Stimulated activated CD8-positive, alpha-beta memory T cell treated with anti-CD3 and anti-CD28 coated beads, Interleukin-4, amount 100 ng/mL, for 1 hour (primary cell): ENCODE measurements at places on chromosomes 11 and 22.
A peak's percentile ranks its signal among the peaks of the same experiment; 100 is the strongest.

DNA sequence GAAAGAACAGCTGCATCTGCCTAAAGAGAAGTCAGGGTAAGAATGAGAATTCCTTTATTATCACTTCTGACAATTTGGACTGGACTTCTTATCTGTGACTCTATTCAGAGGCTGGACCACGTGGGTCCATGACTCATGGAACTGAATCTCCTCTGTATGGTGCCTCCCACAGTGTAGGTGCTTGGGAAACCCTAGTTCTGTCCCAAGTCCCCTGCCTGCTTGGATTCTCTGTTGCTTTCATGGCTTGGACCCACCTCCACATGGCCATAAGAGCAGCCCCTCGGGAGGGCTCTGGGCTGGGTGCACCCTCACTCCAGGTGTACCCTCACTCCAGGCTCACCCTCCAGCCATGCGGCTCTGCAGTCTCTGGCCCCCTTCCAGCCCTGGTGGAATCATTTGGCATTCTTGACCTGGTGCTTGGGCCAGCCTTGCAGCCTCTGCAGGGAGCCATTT lies 153.4 kb downstream of the CACNA1I start:
- no peak for DNase-seq

- no peak for DNase-seq
These were observed 515 bp downstream of the BACE1 start for GRCh38 chr11:117315285-117316196.

- no peak for DNase-seq
These were observed 11.8 kb downstream of the SULT4A1 start for GRCh38 chr22:43850529-43850928.

DNA sequence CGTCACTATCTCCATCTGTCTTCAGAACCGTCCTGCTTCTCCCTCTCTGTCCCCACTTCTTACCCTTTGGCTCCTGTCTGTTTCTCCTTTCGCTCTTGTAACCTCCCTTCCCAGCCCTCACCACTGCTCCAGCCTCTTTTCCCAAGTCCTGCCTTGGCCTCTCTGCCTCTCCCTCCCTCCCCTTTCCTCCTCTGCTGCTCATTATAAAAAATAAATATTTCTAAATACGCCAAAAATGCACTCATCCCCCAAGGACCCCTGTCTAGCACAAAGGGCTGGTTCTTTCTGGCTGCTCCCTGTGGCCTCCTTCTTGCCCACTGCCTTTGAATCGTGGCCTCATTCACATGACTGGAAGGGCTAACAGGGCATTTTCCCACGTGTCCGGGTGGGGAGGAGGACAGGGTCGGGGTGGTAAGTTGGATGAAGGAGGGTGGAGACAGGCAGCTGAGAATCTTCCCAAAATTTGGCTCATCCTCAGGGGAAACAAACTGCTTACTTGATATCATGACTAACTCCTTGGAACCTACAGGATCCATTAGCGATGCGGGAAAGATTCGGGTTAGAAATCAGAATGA lies 26.4 kb upstream of the OAF start:
- DNase-seq: no peak

DNA sequence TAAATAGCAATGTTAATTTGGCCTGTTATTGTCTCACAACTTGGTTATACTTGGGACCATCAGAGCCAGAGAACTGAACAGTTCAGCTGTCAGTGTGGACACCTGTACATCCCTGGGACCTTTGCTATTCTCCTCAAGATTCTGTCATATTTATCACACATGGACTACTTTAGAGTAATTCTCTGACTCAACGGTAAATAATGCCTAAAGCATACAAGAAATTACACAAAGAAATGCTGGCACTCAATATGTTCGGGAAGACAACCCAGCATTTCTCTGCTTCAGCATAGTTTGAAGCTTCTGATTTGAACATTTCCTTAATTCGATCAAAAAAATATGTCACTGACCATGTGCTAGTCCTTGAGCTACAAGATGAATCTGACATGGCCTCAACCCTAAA lies 34.6 kb upstream of the MMP13 start:
- no peak for DNase-seq

DNA sequence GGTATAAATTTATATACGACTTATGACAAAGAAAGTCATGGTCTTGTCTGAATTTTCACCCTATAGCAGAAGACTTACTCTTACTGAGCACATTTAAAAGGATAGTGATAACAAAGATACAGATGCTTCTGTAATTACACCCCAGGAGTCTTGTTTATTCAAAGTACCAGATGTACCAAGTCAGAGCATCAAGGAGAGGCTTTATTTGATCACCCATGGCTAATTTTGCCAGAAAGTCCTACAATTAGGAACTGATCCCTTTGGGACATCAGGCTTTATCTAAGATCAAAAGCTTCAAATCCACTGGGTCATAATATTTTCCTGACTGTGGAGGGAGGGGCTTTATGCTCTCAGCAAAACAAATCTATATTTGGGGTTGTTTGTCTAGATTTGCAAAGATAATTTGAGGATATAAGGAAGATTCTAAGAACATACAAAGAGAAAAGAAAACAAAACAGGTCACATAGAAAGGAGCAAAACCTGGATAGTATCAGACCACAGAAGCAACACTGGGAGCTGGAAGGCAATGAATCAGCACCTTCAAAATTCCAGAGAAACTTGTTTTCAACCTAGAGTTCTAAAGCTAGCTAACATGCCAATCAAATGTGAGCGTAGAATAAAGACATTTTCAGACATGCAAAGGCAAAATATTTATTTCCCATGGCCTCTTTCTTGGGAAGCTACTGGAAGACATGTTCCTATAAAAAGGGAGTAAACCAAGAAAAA lies 124.8 kb upstream of the CSNK2A3 start:
- DNase-seq: no peak

DNA sequence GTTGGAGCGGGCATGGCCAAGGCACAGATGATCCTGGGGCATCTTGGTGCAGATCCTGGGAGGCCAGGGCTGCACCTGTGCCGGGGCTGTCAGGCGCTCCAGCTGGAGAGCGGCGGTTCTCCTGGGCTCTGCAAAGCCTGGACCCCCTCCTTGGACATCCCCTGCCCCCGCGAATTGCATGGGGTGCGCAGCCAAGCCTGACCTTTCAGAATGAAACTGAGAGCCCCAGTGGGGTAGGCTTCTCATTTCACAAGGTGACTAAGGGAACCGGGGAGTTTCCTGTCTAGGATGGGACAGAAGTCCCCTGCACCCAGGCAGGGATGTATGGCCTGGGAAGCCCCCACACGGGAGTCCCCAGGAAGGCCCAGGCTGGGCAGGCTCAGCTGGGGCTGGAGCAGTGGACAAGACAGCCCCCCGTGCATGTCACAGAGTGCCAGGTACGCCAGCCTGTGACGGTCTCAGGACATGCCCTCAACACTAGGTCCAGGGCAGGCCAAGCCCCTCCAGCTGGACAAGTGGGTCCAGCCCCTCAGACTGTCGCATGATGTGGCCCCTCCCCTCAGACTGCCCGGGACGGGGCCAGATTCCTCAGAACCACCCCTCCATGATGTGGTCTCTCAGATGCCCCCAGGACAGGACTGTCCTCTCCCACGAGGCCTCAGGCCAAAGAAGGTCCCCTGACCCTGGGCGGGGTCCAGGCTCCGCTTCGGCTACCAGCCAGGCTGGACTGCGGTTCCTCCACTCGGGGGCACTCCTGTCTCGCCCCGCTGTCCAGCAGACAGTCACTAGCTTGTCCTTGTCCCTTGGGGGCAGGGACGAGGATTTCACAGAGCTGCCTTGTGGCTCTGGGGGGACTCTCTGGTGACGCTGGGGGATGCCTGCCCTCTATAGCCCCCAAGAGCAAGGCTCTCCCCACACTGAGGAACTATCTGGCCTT lies 2.3 kb downstream of the LSP1 start:
- no peak for DNase-seq

DNA sequence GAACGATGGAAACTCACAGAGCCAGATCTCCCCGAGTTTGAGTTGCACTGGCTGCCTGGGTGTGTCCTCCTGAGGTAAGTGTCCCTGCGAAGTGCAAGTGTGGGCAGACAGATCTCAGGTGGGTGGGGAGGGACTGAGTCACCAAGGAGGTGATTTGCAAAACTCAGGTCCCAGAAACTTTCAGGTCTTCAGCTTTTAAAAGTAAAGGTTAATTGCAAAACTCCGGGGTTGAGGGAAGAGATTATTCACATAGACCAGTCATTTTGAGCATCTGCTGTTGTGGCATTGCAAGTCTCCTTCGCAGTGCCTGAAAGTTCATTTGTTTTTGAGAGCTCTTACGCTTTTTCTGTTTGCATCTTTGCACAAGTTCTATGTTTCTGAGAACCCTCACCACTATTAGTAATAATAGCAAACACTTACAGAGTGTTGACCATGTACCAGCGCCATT lies 7.1 kb downstream of the CD44 start:
- peak; percentile 54 for DNase-seq

GRCh38 chr22:49011379-49011768 lies 816.3 kb downstream of the BRD1 start:
- DNase-seq: no peak

GRCh38 chr11:71118671-71119250 lies 133.6 kb downstream of the SHANK2 start:
- DNase-seq: no peak

- no peak for DNase-seq
These were observed 1.0 kb upstream of the FKBP2 start for GRCh38 chr11:64239662-64240434.

- DNase-seq: no peak
These were observed 524.0 kb upstream of the LRRC4C start for GRCh38 chr11:41983475-41983874.

DNA sequence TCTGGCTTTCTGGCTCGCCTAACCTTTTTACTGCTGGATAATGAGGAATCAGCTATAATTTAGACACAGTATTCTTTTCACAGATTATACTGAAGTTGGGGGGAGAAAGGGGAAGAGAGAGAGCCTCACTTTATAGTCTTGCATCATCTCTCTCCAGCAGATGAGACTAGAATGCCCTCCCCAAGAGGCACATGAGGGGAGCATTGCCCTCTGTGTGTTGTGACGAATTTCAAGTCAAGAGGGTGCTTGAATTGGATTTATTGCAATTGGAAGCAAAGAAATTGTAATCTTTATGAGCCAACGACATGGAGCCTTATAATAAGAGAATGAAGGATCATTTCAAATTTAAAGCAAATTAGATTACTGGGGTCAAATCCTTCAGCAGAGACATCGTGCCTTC lies 17.6 kb upstream of the CADM1 start:
- no peak for DNase-seq

DNA sequence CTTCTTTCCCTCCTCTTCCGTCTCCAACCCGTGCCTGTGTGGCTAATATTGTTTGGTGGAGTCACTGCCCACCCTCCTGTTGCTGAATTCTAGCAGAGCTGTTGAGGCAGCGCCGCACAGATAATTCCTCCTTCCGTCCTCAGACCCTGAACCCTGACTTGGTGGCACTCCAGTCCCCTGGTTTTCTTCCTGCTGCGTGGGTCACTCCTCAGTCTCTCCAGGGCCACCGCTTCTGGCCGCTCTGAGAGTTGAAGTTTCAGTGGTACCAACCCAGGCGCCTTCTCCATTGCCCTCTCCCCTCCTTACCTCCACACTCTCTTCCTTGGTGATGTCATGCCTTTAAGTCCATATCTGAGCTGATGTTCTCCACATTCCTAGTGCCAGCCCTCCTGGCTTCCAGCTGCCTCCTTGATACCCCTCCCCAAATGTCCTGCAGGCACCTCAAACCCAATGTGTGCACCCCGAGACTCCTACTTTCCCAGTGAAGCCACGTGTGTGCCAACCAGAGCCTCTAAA lies 54.5 kb upstream of the RASD2 start:
- no peak for DNase-seq

- no peak for DNase-seq
These were observed 55.3 kb upstream of the GCAT start for GRCh38 chr22:37752189-37753087.

GRCh38 chr11:116452461-116452860 lies 320.3 kb downstream of the BUD13 start:
- no peak for DNase-seq

DNA sequence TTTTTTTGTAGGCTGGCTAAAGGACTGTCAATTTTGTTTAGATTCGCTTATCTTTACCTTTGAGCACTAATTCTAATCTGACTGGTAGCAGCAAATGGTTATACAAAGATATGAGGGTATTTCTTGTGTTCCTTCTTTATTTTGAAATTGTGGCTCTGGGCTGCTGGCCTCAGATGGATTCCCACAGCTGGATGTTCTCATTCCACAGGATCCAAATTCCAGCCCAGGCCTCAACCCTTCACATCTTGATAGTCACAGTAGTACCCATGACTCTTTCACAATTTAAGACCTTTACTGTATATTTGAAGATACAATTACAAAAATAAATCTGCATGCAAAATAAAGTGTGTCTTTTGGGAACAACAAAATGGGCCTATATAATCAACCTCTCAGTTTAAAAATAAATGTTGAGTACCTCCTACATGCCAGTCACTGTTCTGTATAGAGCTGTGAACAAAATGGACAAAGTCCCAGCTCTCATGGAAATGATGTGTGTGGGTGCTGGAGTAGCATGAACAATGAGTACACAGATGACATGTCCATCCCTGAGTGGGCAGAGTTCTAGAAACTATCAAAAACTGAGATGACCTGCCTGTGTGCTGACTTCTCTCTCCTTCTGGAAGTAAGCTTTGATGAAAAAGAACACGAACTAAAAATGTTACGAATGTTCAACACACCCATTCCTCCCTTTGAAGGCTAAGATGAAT lies 51.7 kb upstream of the FBXO3 start:
- DNase-seq: no peak

GRCh38 chr11:87275176-87275575 lies 237.4 kb downstream of the TMEM135 start:
- DNase-seq: no peak

DNA sequence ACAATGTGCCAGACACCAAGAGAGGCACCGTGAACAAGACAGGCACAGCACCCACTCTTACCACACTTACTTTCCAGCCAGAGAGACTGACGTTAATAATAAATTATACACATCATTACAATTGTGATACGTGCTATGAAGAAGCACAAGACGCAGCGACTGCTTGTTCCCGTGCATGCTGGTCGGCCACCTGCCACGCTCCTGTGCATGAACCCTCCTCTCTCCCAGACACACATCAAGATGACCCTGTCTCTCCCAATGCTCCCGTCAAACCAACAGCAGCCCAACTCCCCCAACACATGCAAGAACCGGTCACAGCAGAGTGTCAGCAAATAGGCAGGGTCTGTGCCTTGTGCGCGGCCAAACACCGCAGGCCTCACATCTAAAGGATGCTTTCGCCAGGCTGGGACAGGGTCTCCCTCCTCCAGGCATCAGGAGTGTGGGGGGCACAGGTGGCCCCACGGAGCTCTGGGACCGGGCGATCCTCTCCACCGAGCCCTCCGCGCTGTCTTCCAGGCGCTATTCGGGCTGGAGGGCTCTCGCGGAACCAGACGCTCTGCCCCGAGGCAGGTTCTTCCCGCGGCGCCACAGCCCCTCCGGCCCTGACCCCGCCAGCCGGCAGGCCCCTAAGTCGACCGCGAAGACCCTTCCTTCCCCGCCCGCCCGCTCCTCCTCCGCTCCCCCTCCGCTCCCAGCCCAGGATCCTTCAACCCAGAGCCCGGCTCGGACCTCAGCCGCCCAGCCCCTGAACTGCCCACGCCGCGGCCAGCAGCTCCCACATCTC lies 533 bp downstream of the SERGEF start:
- no peak for DNase-seq

DNA sequence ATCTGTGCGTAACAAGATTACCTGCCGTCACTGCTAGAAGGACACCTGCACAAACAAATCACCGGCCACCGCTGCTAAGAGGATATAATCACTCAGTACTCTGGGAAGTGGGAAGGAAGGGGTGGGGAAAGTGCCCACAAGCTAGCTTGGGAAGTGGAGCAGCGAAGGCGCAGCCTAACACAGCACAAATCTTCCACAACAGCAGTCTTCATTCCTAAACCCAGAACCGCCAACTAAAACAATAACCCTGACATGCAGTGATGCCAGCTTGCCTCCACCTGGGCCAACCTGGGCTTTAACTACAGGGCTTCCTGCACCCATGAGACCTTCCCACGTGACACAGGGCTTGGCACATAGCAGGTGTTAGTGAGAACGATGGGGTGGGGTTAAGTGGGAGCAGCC lies 5.1 kb downstream of the DGCR2 start:
- DNase-seq: no peak
